ENCODE measurements at places on chromosomes 16 and 17.

GRCh38 chr17:956905-957304 lies 22.7 kb downstream of the NXN start:
- no peak for DNase-seq

- DNase-seq = no peak
Measured at GRCh38 chr17:7880076-7880868, 8.3 kb upstream of the CHD3 start.

DNA sequence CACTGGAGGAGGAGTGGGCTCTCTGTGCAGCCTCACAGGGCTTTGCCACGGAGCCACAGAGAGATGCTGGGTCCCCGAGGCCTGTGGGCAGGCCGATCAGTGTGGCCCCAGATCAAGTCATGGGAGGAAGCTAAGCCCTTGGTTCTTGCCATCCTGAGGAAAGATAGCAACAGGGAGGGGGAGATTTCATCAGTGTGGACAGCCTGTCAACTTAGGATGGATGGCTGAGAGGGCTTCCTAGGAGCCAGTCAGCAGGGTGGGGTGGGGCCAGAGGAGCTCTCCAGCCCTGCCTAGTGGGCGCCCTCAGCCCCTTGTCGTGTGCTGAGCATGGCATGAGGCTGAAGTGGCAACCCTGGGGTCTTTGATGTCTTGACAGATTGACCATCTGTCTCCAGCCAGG lies 3.9 kb downstream of the NXPH3 start:
- no peak for DNase-seq

- DNase-seq = no peak
Measured at GRCh38 chr17:28907709-28908475, 5.0 kb upstream of the DHRS13 start.

GRCh38 chr17:82613283-82614094 lies 34.8 kb downstream of the WDR45B start:
- no peak for DNase-seq

DNA sequence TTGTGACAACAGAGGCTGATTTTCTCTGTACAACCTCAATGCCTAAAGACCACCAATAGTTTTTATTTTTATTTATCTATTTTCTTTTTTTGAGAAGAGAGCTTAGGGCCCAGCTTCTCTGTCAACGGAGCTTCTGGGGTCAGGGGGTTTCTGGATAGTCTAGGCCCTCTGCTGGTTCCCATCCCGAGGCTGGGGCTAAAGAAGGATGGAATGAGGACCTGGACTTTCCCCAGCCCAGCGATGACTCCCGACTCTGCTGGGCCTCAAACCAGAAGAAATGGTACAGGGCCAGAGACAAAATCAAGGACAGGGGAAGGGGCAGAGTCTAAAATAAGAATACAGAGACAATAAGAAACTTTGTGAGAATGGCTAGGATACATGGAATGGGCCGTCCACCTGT lies 5.7 kb upstream of the TSPOAP1 start:
- no peak for DNase-seq

Measured in CD4-positive, alpha-beta T cell treated with Interleukin-21 for 1 hour (primary cell).